CD4-positive, CD25-positive, alpha-beta regulatory T cell (primary cell): ENCODE measurements at places on chromosomes 2 and 18.

DNA sequence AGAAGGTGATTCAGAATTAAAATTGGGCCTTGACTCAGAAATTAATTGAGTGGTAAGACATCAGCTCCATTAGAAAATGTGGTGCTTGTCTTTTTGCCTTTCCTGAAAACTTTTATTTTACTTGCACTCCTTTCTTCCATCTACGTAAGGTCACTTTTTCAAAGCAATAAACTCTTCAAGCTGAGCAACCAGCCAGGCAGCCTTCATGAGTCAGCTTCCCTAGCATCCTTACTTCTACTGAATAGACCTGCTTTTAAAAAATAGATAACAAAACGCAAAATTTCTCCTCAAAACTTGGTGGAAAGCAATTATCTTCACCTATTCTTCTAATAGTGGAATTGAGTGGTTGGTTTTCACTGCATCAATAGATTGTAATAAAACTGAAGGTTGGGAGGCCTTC, 504.2 kb downstream of the ARHGAP15 start:
- no peak for DNase-seq

DNA sequence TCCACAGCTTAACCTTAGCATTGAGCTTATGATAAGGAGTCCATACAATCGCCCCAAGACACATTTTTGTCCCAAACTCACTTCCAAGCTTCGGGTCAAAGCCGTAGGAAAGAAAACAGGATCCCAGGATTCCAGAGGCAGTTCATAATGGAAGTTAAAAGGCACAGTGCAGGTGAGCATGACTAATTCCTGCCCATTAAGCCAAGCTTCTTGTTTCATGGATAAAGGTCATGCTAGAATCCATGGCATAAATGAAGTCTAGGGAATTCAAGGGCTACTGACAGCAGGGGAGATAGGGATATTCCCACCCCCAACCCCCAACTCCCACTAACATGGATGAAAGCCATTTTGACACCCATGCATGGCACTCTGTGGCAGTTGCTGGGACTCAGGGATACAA, 10.2 kb upstream of the INPP4A start:
- no peak for DNase-seq

DNA sequence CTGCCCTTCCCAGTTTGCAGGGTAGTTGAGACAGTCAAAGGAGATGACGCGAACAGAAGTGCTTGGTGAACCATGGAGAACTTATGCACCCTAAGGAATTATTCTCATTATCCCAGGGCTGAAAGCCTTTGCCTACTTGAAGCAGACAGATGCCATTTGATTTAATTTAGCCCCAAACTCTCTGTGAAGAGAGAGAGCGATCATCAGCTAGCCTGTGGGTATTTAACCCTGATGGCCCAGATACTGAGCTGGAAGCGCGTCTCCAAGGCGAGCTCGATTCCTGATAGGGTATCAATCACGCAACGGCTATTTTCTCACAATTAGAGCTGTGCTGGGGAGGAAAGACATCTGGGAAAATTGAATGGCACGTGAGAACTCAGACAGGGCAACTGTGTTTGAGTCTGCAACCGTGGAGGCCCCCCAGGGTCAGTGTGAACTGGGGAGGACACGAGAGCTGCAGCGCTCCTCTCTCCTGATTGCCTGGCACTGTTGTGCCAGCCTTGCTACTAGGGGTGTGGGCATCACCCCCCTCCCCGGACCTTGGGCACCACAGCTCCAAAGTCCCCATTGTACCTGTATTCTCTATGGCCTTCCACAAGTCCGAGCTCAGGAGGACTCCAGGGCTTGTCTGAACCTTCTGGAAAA, 73.2 kb downstream of the CAPN13 start:
- DNase-seq: no peak

GRCh38 chr18:54173980-54174630, 50.4 kb downstream of the MBD2 start:
- no peak for DNase-seq

DNA sequence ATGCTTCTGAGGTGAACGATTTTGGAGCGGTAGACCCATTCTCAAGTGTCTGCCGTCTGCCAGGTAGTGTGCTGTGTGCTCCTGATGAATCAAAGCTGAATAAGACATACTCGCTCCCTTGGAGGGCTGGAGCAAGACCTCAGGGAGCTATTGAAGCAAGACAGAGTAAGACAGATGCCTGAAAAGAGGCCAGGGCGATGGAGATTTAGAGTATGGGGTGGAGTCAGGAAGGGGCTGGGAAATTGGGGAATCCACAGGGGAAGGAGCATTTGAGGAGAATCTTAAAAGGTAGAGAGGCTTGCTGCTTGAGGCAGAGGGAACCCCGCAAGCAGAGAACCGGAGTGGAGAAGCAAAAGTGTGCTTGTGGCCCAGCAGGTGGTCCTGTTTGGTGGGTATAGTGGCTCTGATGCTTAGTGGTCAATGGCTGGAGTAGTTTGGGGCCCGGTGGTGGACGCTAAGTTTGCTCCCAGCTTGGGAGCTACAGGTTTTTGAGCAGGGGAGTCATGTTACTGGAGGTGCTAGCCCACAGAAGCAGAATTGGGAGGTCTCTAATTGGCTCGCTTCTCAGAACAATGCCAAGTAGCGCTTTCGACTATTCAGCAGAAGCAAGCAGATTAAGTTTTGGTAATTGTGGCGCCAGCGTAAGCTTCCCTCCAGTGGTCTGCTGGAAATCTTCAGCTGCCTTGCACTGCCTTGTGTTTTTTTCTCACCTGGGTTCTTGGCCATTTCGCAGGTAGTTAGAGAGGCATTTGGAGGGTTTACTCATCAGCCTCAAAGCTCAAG, 2.0 kb downstream of the CNNM4 start:
- peak; percentile 18 for DNase-seq

DNA sequence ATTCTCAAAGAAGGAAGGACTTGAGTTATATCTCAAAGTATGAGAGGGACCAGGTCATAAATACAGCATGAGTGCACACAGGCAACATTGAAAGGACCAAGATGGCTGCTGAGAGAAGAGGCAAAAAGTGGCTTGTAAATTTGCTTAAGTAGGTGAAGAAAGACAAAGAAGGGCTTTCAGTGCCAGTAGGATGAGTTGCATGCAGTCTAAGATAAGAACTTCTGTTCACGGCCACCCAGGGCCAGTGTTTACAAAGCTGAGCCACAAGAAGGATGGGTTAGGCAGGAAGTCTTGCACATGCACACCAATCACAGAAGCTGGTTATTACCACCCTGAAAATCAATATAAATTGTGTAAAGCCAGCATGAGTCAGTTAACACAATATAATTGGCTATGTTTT, 3.1 kb upstream of the ABCB11 start:
- no peak for DNase-seq

GRCh38 chr18:1585881-1586488, 681.3 kb downstream of the ADCYAP1 start:
- no peak for DNase-seq

DNA sequence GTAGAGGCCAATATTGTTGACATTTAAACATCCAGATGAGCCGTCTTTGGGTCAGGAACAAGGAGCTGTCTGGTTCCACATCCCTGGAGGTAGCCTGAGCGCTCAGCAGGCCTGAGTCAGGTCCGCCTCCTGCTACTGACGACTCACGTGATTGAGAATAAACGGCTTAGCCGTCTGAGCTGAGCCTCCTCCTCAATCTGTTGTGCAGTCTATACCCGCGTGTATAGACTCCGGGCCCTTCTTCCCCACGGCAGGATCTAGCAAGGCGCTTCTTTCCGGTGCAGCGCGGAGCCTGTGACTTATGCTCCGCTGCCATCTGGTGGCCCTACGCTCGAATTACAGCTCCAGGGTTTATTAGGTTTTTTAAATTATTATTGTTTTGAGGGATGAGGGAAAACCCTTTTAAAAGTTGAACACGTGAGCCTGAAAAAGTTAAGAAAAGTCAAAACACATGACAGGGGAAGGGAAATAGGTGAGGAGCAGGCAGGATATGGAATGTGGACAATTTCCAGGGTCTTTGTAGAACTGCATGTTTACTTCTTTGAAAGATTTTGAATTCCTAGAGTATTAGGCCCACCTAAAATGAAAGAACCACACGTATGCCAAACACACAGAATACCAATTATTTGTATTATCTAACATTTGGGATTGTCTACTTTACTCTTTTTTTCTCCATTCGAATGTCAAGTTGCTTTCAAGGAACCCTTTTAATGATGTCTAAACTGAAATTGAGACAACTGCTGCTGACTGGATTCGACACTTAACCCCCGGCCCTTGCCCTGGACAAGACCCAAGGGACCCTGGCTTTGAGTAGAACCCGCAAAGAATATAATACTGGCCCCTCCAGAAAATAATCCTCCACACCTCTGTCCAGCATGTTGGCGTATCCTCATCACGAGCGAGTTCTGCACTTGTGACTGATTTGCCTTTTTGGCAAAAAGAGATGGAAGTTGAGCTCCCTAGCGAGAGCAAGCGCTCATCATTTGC, 112.4 kb upstream of the ZNF236 start:
- peak; percentile 25 for DNase-seq

DNA sequence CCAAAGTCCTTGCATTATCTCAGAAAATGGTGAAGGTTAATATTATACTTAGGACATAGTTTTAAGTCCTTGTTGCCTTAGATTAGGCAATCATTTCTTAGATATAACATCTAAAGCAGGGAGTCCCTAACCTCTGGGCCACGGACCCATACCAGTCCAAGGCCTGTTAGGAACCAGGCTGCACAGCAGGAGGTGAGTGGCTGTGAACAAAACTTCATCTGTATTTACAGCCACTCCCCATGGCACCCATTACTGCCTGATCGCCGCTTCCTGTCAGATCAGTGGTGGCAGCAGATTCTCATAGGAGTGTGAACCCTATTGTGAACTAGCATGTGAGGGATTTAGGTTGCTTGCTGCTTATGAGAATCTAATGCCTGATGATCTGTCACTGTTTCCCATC, 86.5 kb upstream of the MYO3B start:
- DNase-seq: no peak

- DNase-seq: no peak
These were observed 209.5 kb downstream of the NDUFA10 start for GRCh38 chr2:239815671-239816070.

DNA sequence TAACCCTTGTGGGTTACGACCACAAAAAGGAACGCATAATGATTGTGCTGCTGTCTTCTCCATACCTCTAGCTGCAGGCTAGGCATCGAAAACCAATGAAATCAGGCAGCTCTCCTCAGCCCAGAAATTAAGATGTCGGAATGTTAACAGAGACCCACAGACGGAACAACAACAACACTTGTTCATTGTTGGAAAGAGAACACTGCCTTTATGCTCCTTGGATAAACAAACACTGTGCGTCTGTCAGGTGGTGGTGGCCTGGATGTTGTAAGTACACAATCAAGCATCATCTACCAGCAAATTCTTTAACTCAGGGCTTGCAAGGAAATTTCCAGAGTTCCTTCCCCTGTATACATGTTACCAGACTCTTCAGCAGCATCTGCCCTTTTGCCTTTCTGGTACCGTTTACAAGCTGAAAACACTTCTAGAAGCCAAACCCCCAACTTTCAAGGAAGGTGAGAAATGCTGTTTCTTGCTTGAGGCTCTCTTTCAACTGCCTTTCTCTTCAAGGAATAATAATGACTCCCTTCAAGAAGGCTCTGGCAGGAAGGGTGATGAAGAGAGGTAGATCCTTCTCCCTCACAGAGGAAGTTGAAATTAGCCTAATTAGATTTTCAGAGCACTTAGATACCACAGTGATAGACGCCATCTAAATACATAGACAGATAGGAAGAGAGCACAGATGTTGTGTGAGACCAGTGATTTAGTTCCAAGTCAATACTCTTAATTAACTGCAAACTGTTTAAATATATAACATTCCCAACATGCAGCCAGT, 332.7 kb downstream of the ZNF521 start:
- no peak for DNase-seq

GRCh38 chr18:67672716-67673115, 156.2 kb upstream of the DSEL start:
- no peak for DNase-seq
